ENCODE measurements at places on chromosomes 1 and 21.
A peak's percentile ranks its signal among the peaks of the same experiment; 100 is the strongest.

GRCh38 chr21:16201718-16202117 is 471.9 kb downstream of the USP25 start:
- H3K4me3 ChIP-seq, result no peak overlapping the region
- no peaks in the 10 kb centered on the region for H3K36me3 ChIP-seq
- H3K27ac ChIP-seq, result no peak overlapping the region
- no peaks in the 10 kb centered on the region for H3K27me3 ChIP-seq
- no peaks in the 10 kb centered on the region for H3K4me1 ChIP-seq

- H3K4me3 ChIP-seq, result peak overlapping the region; percentile 62
- H3K27me3 ChIP-seq, result peaks cover 64% of the 10 kb centered on the region
- peak overlapping the region; percentile 88 for H3K27ac ChIP-seq
- peaks cover 3% of the 10 kb centered on the region for H3K36me3 ChIP-seq
Observed at GRCh38 chr1:47433477-47434050, 4.3 kb upstream of the FOXD2 start.

DNA sequence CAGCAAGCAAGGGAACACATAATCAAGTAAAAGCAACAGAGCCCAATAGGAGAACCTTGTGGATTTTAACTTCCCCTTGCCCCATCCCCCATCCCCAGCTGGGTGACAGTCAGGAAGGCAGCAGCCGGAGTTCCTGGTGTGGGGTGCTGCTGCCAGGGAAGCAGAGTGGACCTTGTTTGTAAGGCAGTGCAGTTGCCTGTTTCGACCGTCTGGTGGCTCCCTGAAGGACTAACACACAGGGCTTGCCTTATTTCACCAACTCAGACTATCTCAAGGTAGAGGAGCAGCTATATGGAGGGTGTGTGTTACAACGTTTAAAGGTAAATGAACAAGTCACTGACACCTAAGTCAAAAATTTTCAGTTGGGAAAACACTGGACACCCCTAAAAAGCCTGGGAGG is 6.6 kb downstream of the KRTAP10-8 start:
- peaks cover 11% of the 10 kb centered on the region for H3K4me1 ChIP-seq
- no peak for DNase-seq
- peaks cover 3% of the 10 kb centered on the region for H3K36me3 ChIP-seq
- no peak overlapping the region for H3K4me3 ChIP-seq
- peak overlapping the region; percentile 48 for H3K27ac ChIP-seq

DNA sequence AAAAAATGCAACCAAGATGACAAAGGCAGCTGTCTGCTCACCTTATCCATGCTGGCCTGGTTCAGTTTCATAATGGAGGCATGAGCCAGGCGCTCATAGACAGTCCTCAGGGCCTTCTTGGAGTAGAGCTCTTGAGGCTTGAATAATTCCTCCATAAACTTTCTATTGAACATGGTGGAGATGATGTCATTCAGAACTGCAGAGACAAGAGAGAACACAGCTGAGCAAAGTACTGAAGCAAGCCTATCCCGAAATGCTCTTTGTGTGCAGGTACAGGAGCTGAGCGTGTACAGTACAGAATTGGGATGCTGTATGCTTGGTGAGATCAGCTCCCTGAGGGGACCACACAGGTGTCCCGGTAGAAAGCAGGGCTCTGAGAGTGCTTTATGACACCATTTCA is 11.5 kb downstream of the OSCP1 start:
- DNase-seq, result no peak
- H3K36me3 ChIP-seq, result no peaks in the 10 kb centered on the region
- H3K4me1 ChIP-seq, result no peaks in the 10 kb centered on the region

DNA sequence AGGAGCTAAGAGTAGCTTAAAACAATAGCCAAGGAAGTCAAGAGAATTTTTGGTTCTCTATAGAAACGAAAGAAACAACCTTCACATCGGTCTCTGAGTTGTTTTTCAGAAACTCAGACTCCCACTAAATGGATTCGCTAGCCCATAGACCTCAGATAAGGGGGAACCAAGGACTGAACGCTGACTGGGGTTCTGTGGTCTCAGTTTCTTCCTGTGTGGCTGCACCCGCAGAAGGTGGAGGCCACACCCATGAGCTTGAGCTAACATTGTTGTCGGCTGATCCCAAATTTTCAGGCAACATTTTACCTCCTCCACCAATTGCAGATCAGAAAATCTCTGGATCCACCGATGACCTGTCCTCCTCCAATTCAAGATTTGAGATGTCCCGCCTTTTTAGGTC is 456.1 kb downstream of the AJAP1 start:
- H3K27me3 ChIP-seq, result peaks cover 22% of the 10 kb centered on the region
- H3K4me3 ChIP-seq, result no peak overlapping the region
- no peaks in the 10 kb centered on the region for H3K4me1 ChIP-seq
- no peaks in the 10 kb centered on the region for H3K36me3 ChIP-seq
- no peak for DNase-seq
- no peak overlapping the region for H3K27ac ChIP-seq

- DNase-seq, result no peak
- H3K4me1 ChIP-seq, result peaks cover 82% of the 10 kb centered on the region
- peak overlapping the region; percentile 87 for H3K27ac ChIP-seq
- no peaks in the 10 kb centered on the region for H3K27me3 ChIP-seq
Observed at GRCh38 chr1:206736878-206737728, 33.5 kb upstream of the IL19 start.

- H3K36me3 ChIP-seq, result no peaks in the 10 kb centered on the region
- H3K4me3 ChIP-seq, result no peak overlapping the region
- no peaks in the 10 kb centered on the region for H3K4me1 ChIP-seq
- DNase-seq, result no peak
- peaks cover 9% of the 10 kb centered on the region for H3K27me3 ChIP-seq
- no peak overlapping the region for H3K27ac ChIP-seq
Observed at GRCh38 chr1:48047116-48047515, 49.9 kb upstream of the TRABD2B start.

DNA sequence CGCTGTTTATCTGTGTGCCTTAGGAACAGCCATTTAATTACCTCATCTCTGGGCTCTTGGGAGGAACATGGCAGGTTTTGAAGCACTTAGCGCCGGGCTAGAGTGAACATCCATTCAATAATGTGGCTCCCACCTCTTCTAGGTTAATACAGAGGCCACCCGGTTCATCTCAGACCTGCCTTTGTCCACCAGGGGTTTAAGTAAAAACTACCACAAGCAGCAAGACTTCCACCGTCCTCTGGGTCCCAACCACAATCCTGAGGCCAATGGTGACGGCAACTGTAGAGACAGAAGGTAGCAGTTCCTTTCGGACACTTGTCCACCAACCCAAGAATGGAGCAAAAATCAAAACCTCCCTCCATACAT is 924 bp upstream of the DDOST start:
- H3K4me3 ChIP-seq, result peak overlapping the region; percentile 96
- H3K27ac ChIP-seq, result peak overlapping the region; percentile 100
- no peak for DNase-seq

DNA sequence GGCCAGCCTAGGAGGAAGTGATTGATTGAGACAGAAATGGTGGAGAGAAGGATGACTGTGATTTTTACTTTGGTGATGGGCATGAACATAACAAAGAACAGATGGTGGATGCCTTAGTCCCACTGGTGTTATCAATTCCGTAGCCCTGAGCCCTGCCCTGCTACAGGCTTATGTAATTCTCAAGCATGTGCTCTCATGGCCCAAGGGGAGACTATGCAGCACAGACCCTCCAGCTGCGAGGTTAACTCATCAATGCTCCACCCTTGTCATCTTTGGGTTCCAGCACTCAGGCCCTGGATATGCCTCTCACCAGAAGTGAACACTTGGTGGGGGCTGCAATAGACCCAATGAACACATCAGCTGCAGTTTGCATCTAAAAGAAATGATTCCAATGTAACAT is 62.7 kb upstream of the LRRC8D start:
- peak overlapping the region; percentile 70 for H3K27ac ChIP-seq

DNA sequence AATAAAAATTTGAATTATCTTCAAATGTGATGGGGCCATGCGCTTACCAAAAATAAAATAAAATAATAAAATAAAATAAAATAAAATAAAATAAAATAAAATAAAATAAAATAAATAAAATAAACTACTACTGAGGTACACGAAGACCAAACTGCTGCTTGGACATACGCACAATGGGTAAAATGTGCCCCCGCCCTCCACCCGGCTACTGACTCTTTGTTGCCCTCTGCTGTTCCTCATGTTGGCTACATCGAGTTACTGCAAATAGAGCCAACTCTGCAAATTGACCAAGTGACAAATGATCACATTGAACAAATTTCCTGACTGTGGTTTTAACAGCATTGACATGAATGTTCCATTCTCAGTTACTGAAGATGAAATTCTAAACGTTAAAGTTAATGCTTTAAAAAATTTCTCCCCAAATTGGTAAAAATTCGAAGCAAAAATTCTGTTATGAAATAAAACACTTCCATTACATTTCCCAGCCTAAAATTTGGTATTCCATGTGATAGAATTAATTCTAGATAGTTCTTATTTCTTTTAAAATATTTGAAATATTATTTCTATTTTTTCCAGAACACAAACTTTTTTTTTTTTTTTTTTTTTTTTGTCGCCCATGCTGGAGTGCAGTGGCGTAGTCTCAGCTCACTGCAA is 18.8 kb upstream of the MAP1LC3C start:
- no peaks in the 10 kb centered on the region for H3K36me3 ChIP-seq
- no peaks in the 10 kb centered on the region for H3K27me3 ChIP-seq
- H3K4me3 ChIP-seq, result no peak overlapping the region
- DNase-seq, result peak; percentile 27
- no peak overlapping the region for H3K27ac ChIP-seq

- H3K27me3 ChIP-seq, result no peaks in the 10 kb centered on the region
- DNase-seq, result no peak
- H3K27ac ChIP-seq, result no peak overlapping the region
- peaks cover 2% of the 10 kb centered on the region for H3K36me3 ChIP-seq
- H3K4me3 ChIP-seq, result peak overlapping the region; percentile 51
- H3K4me1 ChIP-seq, result peaks cover 11% of the 10 kb centered on the region
Observed at GRCh38 chr1:67110352-67110751, 24.4 kb downstream of the C1orf141 start.

GRCh38 chr1:211876851-211877590 is 46.5 kb upstream of the LPGAT1 start:
- no peak overlapping the region for H3K4me3 ChIP-seq
- no peak for DNase-seq
- no peaks in the 10 kb centered on the region for H3K4me1 ChIP-seq
- no peaks in the 10 kb centered on the region for H3K27me3 ChIP-seq

GRCh38 chr1:162087111-162087510 is 17.6 kb downstream of the NOS1AP start:
- no peak for DNase-seq
- peaks cover 39% of the 10 kb centered on the region for H3K27me3 ChIP-seq
- no peaks in the 10 kb centered on the region for H3K4me1 ChIP-seq
- no peaks in the 10 kb centered on the region for H3K36me3 ChIP-seq
- H3K27ac ChIP-seq, result no peak overlapping the region

- H3K27me3 ChIP-seq, result no peaks in the 10 kb centered on the region
- H3K4me1 ChIP-seq, result peaks cover 16% of the 10 kb centered on the region
- DNase-seq, result no peak
- no peaks in the 10 kb centered on the region for H3K36me3 ChIP-seq
- peak overlapping the region; percentile 88 for H3K4me3 ChIP-seq
Observed at GRCh38 chr1:151790940-151791651, 796 bp upstream of the TDRKH start.

- H3K36me3 ChIP-seq, result no peaks in the 10 kb centered on the region
- H3K4me3 ChIP-seq, result no peak overlapping the region
- H3K27me3 ChIP-seq, result peaks cover 26% of the 10 kb centered on the region
- no peak for DNase-seq
- H3K4me1 ChIP-seq, result no peaks in the 10 kb centered on the region
Observed at GRCh38 chr1:204032642-204033235, 40.2 kb upstream of the SOX13 start.

DNA sequence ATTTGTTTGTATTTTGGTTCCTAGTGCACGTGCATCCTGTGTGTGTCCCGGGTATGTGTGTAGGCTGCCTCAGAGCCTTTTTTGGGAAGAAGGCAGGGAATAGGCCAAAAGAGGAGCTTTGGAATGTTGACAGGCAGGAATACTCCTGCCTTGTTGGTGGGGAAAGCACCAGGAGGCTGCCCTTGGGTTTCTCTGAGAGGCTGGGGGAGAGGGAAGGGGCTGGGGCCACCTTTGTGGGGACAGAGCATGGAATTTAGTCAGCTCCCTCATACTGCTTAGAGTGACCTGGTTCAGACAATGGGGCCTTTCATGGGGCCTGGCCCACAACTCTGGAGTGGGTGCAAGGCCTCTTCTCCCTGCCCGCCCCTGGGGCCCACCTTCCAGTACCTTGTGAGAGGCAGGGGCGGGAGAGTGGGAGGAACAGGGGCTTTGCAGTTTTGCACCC is 31.3 kb downstream of the ACOT11 start:
- H3K4me1 ChIP-seq, result peaks cover 3% of the 10 kb centered on the region
- H3K36me3 ChIP-seq, result no peaks in the 10 kb centered on the region
- H3K4me3 ChIP-seq, result no peak overlapping the region
- DNase-seq, result no peak

DNA sequence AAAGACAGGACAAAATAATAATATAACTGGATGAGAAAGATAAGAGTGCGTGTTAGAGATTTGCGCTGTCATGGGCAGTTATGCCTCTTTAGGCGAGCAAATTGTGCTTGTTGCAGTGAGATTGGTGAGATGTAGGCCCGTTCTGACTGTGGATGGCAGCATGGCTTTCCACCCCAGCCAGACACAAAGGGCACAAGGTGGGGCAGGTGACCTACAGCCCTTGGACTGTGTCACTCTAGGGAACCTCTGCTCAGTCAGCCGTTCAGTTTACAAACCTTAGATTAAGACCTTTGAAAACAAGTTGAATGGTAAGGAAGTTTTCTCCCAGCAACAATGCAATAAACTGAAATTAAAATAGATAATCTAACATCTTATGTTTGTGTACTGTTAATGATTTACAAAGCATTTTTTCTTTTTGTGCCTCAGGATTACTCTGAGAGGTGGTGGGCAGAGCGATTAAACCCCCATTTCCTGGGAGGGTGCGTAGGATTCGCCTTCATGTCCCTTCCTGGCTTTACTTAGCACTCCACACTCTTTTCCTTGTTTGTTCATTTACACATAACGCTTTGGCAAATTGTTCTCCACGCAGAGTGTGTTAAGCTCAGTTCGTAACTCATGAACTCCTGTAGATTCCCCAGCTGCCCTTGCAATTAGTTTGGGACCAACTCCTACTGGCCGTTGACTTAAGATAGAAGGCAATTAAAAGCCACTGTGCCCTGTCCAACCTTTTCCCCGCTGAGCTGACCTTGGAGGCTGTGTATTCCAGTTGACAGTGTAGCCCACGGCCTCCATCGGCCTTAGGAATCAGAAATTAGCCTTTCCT is 58.1 kb upstream of the IGSF5 start:
- no peak overlapping the region for H3K27ac ChIP-seq
- H3K27me3 ChIP-seq, result peaks cover 3% of the 10 kb centered on the region
- no peak for DNase-seq
- no peaks in the 10 kb centered on the region for H3K36me3 ChIP-seq
- H3K4me3 ChIP-seq, result no peak overlapping the region
- no peaks in the 10 kb centered on the region for H3K4me1 ChIP-seq

DNA sequence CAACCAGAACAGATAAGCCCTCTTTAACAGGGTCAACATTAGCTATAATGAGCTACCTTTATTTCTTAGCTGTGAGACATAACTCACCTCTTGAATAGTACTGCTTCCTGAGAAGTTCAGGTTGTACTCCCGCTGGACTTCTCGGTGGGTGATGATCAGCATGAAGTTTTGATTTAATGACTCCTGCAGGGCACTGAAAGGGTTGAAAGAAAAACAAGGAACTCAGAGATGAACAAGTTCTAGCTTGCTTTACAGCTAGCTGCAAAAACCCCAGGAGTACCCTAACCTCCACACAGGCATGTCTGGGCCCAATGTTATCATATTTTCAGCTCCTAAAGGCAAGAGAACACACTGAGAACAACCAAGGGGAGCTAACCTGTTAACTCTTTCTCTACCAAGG is 254.4 kb downstream of the FAF1 start:
- no peak for DNase-seq
- H3K27me3 ChIP-seq, result no peaks in the 10 kb centered on the region
- H3K4me3 ChIP-seq, result no peak overlapping the region
- no peak overlapping the region for H3K27ac ChIP-seq

GRCh38 chr1:201678264-201679101 is 139.6 kb downstream of the NAV1 start:
- no peaks in the 10 kb centered on the region for H3K4me1 ChIP-seq
- DNase-seq, result no peak
- H3K36me3 ChIP-seq, result no peaks in the 10 kb centered on the region
- H3K4me3 ChIP-seq, result no peak overlapping the region
- H3K27me3 ChIP-seq, result peaks cover 7% of the 10 kb centered on the region

All from stimulated activated naive B cell treated with anti-CD40 and anti-IgM and Interleukin-4, amounts not matched to agents 10 μg/mL and 1 μg/mL and 100 μg/mL, for 72 hours (primary cell).